ENCODE measurements at places on chromosomes 12 and 14.

DNA sequence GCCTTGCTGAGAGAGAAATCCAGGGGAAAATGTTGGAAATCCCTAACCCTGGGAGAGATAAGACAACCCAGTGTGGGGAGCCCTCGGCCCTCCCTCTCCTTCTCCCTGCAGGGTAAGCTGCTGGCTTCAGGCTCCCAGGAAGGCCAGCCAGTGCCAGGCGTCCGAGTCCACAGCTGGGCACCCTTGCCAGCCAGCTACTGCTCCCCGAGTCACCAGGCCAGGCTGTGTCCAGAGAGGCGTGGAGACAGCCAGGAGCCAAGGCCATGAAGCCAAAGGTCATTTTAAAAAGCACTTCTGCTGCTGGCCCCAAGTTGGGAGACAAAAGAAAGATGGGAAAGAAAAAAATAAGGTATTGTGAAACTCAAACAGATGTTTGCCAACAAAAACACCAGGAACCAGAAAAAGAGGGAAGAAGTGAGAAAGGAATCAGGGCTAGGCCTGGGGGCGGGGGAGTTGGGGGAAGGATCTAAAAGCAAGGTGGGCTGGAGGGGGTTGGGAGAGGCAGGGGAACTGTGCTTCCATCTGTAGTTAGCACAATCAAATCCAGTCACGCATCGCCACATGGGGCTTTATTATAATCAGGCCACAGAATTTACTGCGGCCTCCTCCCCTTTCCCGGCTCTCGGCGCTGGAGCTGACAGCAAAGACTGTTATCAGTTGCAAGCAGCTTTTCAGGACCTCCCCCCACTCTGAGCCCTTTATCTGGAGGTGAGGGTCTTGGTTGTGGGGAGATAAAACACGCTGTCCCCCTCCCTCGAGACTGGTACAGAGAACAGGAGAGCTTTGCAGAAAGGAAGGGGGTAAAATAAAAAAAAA lies 33.5 kb downstream of the RBM19 start:
- DNase-seq = no peak

- no peak for DNase-seq
Observed at GRCh38 chr12:114760151-114760877, 76.3 kb upstream of the TBX3 start.

GRCh38 chr12:113889891-113890581 lies 76.1 kb downstream of the RBM19 start:
- no peak for DNase-seq

DNA sequence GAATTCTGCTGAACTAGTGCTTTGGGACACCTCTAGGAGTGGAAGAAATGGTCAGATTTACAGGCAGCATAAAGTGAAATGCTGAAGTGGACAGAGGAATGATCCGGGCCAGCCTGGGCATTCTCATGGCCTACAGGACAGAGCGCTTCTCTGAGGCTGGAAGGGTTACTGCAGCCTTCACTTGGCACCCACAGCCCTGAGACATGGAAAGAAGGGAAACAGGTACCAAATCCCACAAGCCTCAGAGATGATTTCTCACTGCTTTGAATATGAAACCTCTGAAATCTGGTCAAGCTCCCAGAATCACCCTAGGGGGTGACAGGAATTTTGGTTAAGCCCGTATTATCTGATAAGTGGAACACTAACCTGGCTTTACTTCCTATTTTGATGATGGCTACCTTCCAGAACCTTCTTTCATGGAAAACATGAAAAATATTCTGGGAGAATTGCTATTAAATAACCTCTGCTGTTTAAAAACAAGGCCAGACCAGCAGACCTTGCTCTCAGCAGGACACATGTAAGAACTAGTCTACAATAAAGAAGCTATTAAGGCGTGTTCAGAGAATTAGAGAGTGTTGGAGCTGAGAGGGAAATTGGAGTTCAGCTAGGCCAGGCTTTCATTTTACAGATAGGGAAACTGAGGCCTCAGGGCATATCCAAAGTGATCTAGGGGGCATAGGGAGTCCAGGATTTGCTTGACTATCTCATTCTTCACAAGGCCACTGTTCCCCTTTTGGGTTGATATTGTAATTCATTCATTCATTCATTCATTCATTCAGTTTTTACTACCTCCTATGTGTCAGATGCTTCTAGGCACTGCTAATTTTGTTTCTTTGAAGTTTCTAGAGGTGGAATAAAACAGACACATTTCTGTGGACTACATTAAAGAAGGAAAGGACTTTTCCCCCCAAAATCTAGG lies 281.5 kb downstream of the ZFP36L1 start:
- no peak for DNase-seq

GRCh38 chr12:85782711-85783110 lies 53.5 kb downstream of the RASSF9 start:
- no peak for DNase-seq

DNA sequence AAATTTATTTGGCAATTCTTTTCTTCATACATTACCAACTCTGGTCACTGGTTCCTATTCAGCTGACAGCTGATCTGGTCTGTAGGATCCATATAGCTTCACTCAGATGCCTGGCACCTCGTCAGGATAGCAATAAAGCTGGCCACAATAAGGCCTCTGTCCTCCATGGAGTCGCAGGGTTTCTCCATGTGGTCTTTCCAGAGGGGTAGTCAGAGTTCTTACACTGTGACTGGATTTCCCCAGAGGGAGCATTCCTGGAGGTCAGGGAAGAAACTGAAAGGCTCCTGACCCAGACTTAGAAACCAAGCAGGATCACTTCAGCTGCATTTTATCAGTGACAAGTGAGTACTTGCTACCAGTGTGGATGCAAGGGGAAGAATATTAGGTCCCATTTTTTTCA lies 34.9 kb upstream of the SIX1 start:
- no peak for DNase-seq

DNA sequence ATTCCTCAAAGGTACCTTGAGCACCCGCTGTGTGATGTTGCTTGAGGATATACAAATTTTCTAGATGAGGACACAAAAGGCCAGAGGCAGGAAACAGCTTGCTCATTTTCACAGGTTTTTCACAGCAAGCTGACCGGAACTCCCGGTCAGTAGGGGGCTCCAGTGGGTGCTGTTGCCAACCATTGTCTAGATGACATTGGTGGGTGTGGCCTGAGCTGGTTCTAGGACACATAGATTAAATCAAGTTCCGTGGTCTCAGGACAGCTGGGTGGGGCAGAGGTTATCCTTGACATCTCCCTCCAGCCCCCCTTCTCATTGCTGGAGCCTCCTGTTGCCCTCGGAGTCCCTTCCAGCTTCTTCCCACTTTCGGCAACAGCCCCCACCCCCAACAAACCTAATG lies 153.6 kb upstream of the FKBP4 start:
- no peak for DNase-seq

- no peak for DNase-seq
Observed at GRCh38 chr12:29688914-29689313, 94.8 kb downstream of the TMTC1 start.

GRCh38 chr14:23009483-23009938 lies 432 bp downstream of the C14orf93 start:
- no peak for DNase-seq

- DNase-seq = no peak
Observed at GRCh38 chr14:94542111-94542810, 19.0 kb upstream of the SERPINA4 start.

GRCh38 chr14:22929104-22929960 lies at the start of gene PRMT5:
Gene PRMT5, minus strand, starts transcription at chr14:22929376. Its CDS starts 15 bp downstream, at chr14:22929361.
- peak; percentile 99 for DNase-seq

GRCh38 chr14:106844608-106845285 lies 1318.4 kb downstream of the TMEM121 start:
- DNase-seq = peak; percentile 53

DNA sequence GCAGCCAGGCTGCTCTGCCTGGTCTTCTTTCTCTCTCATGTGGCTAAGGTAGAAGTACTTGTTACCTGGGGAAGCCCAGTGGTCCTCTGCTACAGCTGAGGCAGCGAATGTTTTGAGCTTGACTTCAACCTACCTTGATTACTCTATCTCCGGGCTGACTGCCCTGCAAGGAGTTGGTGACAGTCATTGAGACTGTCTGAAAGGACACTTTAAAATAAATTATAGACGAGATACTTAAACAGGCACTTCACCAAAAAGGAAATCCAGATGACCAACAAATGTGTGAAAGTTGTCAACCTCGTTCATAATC lies 474 bp upstream of the CIT start:
- DNase-seq = no peak

DNA sequence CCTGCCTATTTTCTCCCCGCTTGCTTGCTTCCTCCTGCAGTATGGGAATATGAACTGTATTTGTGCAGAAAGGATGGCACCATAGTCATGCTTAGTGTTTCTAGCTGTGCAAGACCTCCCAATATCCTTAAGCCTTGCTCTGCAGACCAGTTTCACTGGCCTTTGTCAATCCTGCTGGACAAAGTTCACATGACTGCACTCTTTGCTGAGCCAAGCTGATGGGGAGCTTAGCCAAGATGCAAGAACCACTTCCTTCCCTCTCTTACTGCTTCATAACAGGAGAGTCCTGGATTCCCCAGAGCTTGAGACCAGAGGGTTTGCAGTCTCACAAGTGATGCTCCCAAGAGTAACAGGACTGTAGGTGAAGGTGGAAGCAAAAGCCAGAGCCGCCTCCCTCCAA lies 3.8 kb downstream of the ASIC1 start:
- no peak for DNase-seq

DNA sequence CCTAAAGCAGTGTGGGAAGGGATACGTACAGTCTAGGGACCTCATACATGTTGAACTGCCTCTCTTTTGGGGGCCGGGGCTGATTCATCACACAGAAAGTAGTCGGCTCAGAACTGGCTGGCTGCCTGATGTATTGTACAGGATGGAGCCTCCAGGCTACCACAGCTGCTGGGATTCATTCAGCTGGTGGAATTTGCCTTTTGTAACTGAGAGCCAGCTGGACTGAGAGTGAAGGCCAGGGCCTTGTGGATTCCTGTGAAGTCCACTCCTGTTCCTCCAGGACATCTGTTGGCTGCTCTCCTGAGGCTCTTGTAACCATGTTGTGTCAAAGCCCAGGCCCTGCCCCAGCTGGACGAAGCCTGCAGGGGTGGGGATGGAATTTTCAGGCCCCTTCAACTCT lies 116.3 kb upstream of the PRICKLE1 start:
- no peak for DNase-seq

GRCh38 chr12:89062996-89063395 lies 289.3 kb downstream of the DUSP6 start:
- DNase-seq = no peak

- no peak for DNase-seq
Observed at GRCh38 chr14:88929656-88930436, 105.4 kb downstream of the TTC8 start.

GRCh38 chr14:37992499-37992898 lies 215.2 kb upstream of the SSTR1 start:
- DNase-seq = no peak

GRCh38 chr14:77529963-77530362 lies 31.3 kb upstream of the ISM2 start:
- no peak for DNase-seq

DNA sequence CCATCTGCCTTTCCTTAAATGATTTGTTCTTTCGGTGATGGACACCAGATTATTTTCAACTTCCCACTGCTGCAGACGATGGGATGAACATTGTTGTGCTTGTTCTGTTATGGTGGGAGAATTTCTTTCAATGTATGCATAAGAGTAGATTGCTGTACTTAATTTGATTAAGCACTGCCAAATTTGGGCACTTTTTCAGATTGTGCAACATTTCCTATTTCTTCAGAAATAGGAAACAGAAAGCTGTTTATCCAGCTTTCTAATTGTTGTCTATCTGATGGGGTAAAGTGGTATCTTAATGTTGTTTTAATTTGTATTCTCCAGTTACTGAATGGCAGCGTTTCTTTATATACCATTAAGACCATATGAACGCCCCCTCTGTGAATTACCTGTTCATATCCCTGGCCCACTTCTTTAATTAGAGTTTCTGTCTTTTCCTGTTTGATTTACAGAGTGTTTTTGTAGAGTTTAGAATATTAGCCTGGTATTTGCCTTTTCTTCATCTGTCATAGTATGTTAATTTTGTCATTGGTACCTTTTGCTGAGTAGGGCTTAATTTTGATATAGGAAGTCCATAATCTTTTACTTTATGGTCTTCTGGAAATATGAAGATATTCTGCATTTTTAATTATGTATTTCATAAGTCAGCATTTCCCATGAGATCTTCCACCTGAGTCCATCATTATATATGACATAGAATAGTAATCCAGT lies 59.6 kb downstream of the DIP2B start:
- no peak for DNase-seq

GRCh38 chr14:33932576-33933345 lies 18.1 kb downstream of the EGLN3 start:
- DNase-seq = no peak

DNA sequence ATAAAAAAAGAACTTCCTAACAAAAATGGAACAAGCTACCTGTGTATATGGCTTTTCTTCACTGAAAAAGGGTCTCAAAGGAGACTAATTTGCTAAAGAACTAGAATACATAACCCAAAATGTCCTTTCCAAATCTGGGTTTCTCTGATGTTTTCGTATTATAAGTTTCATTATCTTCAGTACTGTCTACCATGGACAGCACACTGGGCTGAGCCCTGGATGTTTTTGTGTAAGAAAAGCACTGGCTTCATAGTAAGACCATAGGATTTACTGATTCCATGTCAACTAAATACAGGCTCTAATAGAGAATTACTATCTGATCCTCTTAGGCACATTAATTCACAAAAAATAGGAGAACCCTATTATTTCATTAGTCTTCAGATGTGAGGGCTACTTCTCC lies 94.3 kb upstream of the GPHB5 start:
- DNase-seq = no peak

DNA sequence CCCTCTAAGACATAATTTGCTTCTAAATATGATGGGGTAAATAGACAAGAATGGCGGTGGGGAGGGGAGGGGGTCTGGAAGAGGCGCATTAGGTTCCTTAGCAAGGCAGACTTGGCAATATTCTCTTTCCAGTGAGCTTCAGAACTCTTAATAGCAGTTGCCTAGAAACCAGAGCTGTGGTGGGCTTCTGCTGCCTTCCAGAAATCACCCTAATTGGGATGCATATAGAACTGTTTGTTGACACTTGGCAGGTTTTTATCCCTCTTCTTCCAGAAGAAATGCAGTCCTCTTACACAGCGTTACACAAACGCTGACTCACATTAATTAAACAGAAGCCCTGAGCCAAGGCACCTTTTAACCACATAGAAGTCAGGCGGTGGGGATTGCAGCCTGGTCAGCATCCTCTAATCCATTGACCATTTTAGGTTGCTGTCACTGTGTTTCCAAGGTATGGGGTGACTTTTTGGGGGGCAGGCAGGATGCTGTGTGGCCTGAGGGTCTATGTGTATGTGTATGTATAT lies 114.1 kb downstream of the CCDC60 start:
- no peak for DNase-seq

Measured in NCI-H187 (cell line).